Common myeloid progenitor, CD34-positive (primary cell): ENCODE measurements at places on chromosomes 2 and 18.
A peak's percentile ranks its signal among the peaks of the same experiment; 100 is the strongest.

- no peaks in the 10 kb centered on the region for H3K4me1 ChIP-seq
- H3K27me3 ChIP-seq, result no peaks in the 10 kb centered on the region
- no peaks in the 10 kb centered on the region for H3K36me3 ChIP-seq
- H3K4me3 ChIP-seq, result no peak overlapping the region
Observed at GRCh38 chr18:34467058-34467457, 242.3 kb upstream of the NOL4 start.

GRCh38 chr18:9782073-9782857 is 74.2 kb downstream of the RAB31 start:
- no peak overlapping the region for H3K4me3 ChIP-seq
- DNase-seq, result peak; percentile 43
- no peaks in the 10 kb centered on the region for H3K27me3 ChIP-seq
- no peaks in the 10 kb centered on the region for H3K36me3 ChIP-seq
- no peak overlapping the region for H3K27ac ChIP-seq

DNA sequence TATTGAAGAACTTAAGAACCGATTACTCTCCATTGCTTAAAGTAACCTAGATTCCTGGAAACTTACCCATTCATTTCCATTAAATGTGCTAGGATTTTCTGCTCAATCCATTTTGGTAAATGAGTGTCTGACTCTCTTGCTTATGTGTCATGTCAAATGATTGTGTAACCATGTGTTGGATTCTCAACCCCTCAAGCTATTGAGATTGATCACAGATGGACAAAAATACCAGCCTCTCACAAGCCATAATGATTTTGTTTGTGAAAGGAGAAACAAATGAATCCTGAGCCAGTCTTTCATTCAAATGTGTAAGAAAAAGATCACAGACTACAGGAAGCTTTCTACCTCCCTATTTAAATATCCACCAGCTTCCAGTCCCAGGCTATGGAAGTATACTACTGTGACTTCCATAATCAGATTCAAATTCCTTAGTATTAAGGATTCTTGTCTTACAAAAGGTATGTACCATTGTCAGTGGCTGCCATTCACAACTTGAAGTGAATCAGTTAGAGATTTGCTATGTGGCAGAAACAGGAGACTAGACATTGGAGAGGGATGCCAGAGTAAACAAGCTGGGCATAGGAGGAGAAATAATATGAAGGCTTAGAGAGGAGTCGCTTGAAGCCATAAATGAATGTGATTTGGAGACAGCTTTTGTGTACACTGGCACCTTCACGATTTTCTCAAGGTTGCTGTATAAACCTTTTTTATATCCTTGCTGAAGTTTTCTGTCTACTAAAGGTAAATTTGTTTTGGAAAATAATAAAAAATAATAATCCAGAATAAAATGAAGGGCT is 498.5 kb upstream of the SETBP1 start:
- no peaks in the 10 kb centered on the region for H3K4me1 ChIP-seq
- no peaks in the 10 kb centered on the region for H3K27me3 ChIP-seq
- no peak overlapping the region for H3K4me3 ChIP-seq
- DNase-seq, result no peak

- H3K27me3 ChIP-seq, result no peaks in the 10 kb centered on the region
- no peak overlapping the region for H3K27ac ChIP-seq
- no peak for DNase-seq
- no peaks in the 10 kb centered on the region for H3K4me1 ChIP-seq
Observed at GRCh38 chr18:62485684-62486083, 37.1 kb upstream of the ZCCHC2 start.

- no peak for DNase-seq
- H3K4me1 ChIP-seq, result no peaks in the 10 kb centered on the region
- H3K27ac ChIP-seq, result no peak overlapping the region
- no peaks in the 10 kb centered on the region for H3K27me3 ChIP-seq
Observed at GRCh38 chr18:36594621-36595020, 234.2 kb downstream of the TPGS2 start.

DNA sequence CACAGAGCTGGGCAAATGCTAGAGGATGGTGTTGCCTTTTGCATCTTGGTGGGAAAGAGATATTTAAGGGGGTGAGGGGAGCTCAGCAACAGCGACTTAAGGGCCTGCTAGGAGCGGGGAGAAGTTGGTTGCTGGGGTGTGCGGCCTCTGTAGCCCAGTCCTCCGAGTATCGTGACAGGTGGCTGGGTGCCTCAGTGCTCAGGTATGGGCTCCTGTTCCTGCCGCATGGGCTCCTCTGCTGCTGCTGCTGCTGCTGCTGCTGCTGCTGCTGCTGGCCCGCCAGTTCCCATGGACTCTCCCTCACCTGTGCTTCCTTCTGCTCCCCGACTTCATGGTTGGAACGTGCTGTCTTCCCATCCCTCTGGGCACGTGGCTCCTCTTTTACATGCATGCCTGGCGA is 22.0 kb downstream of the AGAP1 start:
- no peak overlapping the region for H3K27ac ChIP-seq
- no peaks in the 10 kb centered on the region for H3K4me1 ChIP-seq
- DNase-seq, result no peak
- no peak overlapping the region for H3K4me3 ChIP-seq

GRCh38 chr2:222100704-222101699 is 197.8 kb downstream of the PAX3 start:
- H3K4me3 ChIP-seq, result no peak overlapping the region
- H3K27ac ChIP-seq, result no peak overlapping the region
- no peak for DNase-seq
- no peaks in the 10 kb centered on the region for H3K36me3 ChIP-seq
- H3K27me3 ChIP-seq, result peaks cover 5% of the 10 kb centered on the region

DNA sequence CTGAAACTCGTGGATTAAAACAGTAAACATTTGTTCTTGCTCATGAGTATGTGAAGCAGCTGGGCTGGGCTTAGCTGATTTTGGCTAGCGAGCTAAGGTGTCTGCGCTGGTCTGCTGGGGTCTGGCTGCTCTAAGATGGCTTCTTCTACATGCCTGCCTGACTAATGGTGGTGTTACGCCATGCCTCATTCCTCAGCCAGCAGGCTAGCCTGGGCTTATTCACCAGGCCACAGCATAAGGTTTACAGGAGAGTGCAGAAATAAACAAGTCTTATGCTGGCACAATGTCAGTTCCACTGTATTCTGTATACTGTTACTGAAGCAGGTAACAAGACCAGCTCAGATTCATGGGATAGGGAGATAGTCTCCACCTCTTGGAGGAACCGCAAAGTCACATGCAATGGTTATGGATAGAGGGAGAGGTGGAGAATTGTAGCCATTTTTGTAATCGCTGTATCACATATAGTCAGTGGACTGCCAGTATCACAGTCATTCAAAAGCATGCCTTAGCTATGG is 80.0 kb downstream of the RHBDD1 start:
- no peak overlapping the region for H3K4me3 ChIP-seq
- H3K36me3 ChIP-seq, result peaks cover 3% of the 10 kb centered on the region
- H3K4me1 ChIP-seq, result no peaks in the 10 kb centered on the region
- H3K27me3 ChIP-seq, result no peaks in the 10 kb centered on the region
- DNase-seq, result no peak
- H3K27ac ChIP-seq, result no peak overlapping the region
